Daoy (cell line): ENCODE measurements at places on chromosomes 7 and 10.

- no peak for DNase-seq
These were observed 57.4 kb upstream of the TFEC start for GRCh38 chr7:116087984-116088383.

DNA sequence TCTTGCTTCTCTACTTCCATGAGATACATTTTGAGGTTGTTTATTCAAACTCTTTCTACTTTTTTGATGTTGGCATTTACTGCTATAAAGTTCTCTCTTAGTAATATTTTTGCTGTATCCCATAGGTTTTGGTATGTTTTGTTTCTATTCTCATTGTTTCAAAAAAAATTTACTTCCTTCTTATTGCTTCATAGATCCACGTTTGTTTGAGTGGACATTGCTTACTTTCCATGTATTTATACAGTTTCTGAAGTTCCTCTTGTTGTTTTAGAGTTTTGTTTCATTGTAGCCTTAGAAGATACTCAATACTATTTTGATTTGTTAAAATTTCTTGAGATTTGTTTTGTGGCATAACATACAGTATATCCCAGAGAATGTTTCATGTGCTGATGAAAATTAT, 13.7 kb downstream of the TAS2R40 start:
- no peak for DNase-seq

DNA sequence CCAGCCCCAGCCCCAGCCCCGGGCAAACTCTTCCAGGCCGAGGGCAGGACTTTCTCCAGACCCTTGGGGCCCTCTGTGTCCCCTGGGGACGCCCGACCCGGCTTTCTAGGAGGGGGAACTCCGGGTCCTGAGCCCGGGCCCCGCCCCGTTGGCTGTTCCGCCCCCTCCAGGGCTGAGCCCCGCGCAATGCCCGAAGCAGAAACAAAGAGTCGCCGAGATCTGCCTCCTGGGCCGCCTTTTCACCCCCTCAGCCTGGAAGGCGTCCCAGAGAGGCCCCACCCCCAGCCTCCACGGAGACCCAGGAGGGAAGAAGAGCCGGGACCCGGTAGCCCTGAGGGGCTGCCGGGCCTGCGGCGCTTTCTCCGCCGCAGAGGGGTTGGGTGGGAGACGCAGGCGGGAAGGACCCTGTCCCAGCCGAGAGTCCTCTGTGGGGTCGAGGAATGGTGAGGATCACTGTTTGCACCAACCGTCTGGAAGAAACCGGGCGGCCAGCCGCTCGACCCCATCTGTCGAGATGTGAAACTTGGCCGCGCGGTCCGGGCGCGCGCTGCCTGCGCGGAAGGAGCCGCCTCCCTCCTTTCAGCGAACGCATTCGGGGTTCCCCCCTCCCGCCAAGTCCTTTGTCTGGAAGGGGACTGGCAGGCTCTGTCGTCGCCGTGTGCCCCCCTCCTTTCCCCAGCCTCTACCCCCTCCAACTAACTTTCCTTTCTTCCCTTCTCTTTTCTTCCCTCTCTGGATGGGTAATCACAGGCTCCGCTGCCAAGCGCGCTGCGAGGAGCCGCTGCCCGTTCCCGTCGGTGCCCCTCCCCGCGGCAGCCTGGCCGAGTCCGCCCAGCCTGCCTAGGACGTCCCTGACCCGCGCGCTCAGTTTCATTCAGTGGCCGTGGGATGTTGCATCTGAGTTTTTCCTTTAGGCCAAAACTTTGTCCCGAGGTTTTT, 10.2 kb downstream of the EN2 start:
- peak; percentile 94 for DNase-seq

- no peak for DNase-seq
These were observed 95.2 kb upstream of the TNS3 start for GRCh38 chr7:47677093-47677492.

DNA sequence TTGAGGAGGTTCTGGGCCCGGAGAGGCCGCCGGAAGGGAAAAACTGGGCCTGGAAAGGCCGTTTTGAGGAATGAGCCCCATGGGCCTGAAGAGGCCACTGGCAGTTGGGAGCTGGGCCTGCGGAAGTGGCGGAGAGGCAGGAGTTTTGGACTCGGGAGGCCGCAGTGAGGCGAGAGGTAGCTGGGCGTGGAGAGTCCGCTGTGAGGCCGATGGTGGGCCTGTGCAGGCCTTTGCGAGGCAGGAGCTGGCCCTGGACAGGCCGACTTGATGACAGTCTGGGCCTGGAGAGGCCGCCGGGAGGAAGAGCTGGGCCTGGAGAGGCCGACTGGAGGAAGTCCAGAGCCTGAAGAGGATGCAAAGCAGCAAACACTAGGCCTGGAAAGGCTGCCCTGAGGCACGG, 259.0 kb upstream of the NUPR2 start:
- no peak for DNase-seq

DNA sequence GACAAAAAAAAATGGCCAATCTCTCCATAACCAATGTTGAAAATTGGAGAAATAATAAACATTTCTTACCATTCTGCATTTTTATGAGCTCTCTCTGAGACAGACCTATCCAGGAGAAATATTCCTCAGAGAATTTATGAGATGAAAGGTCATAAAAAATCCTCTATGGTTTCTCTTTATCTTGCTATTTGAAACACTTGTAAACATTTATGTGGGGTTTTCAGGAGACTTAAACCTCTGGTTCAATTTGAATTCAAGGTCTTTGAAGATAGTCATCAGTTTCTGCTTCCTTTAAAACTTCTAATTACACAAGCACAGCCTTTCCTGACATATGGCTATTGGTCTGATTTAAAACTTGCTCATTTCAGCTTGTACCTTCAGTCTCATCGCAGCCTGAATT, 78.5 kb upstream of the APBB1IP start:
- no peak for DNase-seq

DNA sequence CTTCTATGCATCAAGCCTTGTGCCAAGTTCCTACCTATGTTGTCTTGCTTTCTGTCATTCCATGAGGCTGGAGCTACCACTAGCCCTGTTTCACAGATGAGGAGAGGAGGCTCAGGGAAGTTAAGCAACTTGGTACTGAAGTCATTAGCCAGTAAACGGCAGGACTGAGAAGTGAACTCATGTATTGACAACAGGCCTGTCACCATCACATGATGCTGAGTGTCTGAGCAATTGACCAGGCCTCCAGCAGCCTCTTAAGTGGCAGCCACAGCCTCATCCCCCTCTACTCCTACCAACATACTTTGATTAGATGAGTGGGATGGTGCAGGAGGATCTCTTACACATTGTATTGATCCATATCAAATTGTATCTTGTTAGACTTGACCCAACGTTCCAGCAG, 317.6 kb downstream of the GRID1 start:
- DNase-seq, result no peak

GRCh38 chr7:52830801-52831200, 204.6 kb upstream of the POM121L12 start:
- no peak for DNase-seq

DNA sequence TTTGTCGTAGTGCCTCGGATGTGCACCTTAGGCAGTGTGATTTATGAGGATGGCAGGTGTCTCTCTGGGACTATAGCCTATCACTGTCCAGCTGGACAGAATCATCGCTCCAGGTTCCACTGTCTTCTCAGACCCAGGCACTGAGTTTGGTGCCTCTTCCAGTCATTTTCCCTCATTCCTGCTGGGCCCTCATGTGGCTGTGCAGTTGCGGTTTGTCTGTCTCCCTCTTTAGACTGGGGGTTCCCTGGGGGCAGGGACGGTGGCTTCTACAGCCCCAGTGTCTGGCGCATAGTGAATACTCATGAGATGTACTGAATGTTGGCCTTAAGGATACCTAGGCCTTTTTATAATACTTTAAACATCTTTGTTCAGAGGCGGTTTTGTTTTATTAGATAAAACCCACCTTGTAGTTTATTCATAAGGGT, 28.9 kb downstream of the CCM2 start:
- no peak for DNase-seq

GRCh38 chr10:125479059-125479458, 203.9 kb downstream of the TEX36 start:
- DNase-seq, result peak; percentile 70
